ENCODE measurements at places on chromosomes 6 and 20. TPM values are rescaled to one million over a fixed set of nuclear protein-coding genes. Genes with fewer than 3 reads are reported as not detected.

Gene OR2B6
- not detected for total RNA-seq

Gene XKR7
- not detected for total RNA-seq

Gene CASS4
- total RNA-seq, result 1.1 TPM

Gene CRIP3
- total RNA-seq, result 0.45 TPM

Gene SIGLEC1
- 5.2 TPM for total RNA-seq

Gene PNLDC1
- not detected for total RNA-seq

Gene TNXB
- 51.4 TPM for total RNA-seq

Gene OXT
- not detected for total RNA-seq

Gene PRDM13
- not detected for total RNA-seq

Gene CABLES2
- 5.8 TPM for total RNA-seq

Gene SDCBP2
- total RNA-seq, result 37.6 TPM

Gene PEX7
- total RNA-seq, result 23.9 TPM

Data from thyroid gland (tissue), 4 donors.